ENCODE measurements at places on chromosomes 7 and 10. TPM values are rescaled to one million over a fixed set of nuclear protein-coding genes. Genes with fewer than 3 reads are reported as not detected.

The FERD3L gene
- total RNA-seq, result not detected

The BLNK gene
- not detected for total RNA-seq

The ACTL6B gene
- total RNA-seq, result not detected

The HHEX gene
- total RNA-seq, result 8.7 TPM

The APBB1IP gene
- 6.3 TPM for total RNA-seq
